ENCODE measurements at places on chromosomes 7 and 10.

GRCh38 chr10:117936141-117936540 is 110.6 kb downstream of the RAB11FIP2 start:
- peak; percentile 14 for DNase-seq

DNA sequence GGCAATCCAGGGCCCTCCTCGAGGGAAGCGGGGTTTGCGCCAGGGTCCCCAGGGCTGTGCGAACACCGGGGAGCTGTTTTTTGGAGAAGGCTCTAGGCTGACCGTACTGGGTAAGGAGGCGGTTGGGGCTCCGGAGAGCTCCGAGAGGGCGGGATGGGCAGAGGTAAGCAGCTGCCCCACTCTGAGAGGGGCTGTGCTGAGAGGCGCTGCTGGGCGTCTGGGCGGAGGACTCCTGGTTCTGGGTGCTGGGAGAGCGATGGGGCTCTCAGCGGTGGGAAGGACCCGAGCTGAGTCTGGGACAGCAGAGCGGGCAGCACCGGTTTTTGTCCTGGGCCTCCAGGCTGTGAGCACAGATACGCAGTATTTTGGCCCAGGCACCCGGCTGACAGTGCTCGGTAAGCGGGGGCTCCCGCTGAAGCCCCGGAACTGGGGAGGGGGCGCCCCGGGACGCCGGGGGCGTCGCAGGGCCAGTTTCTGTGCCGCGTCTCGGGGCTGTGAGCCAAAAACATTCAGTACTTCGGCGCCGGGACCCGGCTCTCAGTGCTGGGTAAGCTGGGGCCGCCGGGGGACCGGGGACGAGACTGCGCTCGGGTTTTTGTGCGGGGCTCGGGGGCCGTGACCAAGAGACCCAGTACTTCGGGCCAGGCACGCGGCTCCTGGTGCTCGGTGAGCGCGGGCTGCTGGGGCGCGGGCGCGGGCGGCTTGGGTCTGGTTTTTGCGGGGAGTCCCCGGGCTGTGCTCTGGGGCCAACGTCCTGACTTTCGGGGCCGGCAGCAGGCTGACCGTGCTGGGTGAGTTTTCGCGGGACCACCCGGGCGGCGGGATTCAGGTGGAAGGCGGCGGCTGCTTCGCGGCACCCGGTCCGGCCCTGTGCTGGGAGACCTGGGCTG is 26.0 kb downstream of the PRSS2 start:
- DNase-seq: peak; percentile 21

GRCh38 chr10:88253-88652 is 39.2 kb upstream of the TUBB8 start:
- DNase-seq: no peak

GRCh38 chr7:102167254-102167653 is 119.4 kb upstream of the SH2B2 start:
- no peak for DNase-seq

- peak; percentile 82 for DNase-seq
Observed at GRCh38 chr7:73715648-73716317, 3.7 kb downstream of the STX1A start.

- DNase-seq: no peak
Observed at GRCh38 chr7:120609136-120609753, 248.7 kb downstream of the TSPAN12 start.

DNA sequence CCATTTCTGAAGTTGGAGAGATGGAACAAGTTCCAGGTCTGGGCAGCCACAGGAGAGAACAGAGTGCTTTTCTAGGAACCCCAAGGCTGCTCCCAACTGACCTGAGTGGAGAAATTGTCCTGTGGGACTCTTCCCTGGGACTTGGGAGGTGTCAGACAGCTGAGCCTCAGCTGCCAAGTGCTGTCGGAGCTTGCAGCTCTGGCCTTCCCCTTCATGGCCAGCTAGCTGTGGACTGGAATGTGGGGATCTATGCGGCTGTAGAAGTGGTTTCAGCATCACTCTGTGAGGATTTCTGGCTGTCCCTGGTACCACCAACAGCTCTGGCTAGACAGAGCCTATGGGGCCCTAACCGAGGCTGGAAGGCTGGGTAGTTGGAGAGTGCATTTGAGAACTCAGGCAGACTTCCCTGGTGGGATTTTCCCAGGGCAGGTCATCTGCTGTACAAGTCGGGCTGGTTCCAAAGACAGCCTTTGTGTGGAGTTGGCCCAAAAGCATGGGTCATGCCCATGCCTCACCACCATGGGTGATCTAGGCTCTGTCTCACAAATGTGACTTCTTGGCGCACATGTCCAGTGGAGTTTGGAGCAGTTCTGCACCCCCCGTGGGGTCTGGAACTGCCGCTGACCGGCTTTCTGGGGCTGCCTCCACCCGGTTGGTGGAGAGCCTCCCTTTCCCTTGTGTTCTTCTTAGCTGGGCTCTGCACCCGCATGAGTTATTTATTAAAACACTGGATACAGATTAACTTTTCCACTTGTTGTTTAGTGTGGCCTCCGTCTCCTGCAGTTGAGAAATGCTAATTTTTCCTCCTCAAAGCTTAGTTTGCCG is 10.9 kb downstream of the SUFU start:
- DNase-seq: no peak

DNA sequence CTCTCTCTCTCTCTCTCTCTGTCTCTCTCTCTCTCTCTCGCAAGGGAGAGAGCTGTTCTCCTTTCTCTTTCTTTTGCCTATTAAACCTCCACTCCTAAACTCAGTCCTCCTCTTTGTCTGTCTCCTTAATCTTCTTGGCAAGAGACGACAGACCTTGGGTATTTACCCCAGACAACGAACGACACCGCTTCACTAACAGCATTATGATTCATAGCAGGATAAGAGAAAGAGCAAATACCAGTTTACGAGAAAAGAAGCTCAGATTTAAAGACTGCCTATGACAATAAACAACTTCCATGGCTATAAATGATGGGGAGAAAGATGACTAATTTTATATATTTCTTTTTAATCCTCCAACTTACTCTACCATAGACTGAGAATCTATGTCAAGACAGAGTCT is 1396.5 kb upstream of the CELF2 start:
- no peak for DNase-seq

GRCh38 chr10:71408436-71409225 is 11.9 kb downstream of the CDH23 start:
- no peak for DNase-seq

GRCh38 chr10:92690211-92690914 is 608 bp downstream of the HHEX start:
- DNase-seq: peak; percentile 86

DNA sequence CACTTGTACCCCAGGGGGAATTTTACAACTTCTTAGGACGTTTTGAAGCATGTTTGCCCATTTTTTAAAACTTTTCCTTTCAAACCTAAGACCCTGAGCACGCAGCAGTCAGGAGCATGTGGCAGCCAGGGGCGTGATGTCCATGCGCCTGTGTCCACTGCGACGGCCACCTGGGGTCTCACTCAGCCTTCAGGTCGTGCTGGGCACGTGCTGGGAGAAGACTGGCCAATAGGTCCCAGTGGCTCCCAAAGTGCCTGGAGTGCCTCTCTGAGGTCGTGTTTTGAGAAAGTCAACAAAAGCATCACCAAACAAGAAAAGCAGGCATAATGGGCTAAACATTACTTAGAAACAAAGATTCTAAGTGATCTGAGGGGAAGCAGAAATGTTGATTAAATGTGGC is 14.8 kb downstream of the LRRC27 start:
- DNase-seq: no peak

GRCh38 chr7:67803789-67804188 is 807.2 kb downstream of the TYW1 start:
- DNase-seq: no peak

GRCh38 chr7:70699271-70699670 is 432.7 kb upstream of the GALNT17 start:
- no peak for DNase-seq

DNA sequence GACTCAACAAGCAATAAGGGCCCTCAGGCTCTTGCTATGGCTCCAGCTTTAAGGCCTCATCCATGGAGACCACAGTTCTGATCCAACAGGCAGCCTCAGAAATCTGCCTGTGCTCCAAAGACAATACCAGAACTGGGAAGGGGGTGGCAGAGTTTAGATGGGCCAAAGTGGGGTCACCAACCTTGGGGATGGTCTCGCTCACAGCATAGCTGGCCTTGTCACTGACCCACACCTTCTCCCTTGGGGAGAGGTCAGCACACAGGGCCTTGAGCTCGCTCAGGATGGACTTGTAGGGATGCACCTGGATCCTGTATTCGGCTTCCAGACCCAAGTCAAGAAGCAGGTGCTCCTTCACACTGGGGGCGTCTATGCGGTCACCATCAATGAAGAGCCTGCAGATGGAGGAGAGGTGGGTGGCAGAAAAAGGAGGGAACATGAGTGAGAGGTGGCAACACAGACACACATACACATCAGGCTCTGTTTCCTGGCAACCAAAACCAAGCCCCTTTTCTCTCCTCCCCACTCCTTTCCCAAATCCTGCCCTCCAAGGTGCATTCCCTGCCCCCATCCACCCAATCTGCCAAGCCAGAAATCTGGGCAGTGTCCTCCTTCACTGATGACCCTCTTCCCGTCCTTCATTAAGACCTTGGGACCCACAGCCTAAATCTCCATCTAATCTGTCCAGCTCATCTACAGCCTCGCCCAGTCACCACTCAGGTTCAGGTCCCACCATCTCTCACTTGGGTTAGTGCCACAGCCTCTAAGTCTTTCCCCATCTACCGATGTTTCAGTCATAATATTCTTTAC is 40.9 kb downstream of the XPNPEP1 start:
- DNase-seq: no peak

- no peak for DNase-seq
Observed at GRCh38 chr10:80529604-80530003, 8.1 kb upstream of the SH2D4B start.

DNA sequence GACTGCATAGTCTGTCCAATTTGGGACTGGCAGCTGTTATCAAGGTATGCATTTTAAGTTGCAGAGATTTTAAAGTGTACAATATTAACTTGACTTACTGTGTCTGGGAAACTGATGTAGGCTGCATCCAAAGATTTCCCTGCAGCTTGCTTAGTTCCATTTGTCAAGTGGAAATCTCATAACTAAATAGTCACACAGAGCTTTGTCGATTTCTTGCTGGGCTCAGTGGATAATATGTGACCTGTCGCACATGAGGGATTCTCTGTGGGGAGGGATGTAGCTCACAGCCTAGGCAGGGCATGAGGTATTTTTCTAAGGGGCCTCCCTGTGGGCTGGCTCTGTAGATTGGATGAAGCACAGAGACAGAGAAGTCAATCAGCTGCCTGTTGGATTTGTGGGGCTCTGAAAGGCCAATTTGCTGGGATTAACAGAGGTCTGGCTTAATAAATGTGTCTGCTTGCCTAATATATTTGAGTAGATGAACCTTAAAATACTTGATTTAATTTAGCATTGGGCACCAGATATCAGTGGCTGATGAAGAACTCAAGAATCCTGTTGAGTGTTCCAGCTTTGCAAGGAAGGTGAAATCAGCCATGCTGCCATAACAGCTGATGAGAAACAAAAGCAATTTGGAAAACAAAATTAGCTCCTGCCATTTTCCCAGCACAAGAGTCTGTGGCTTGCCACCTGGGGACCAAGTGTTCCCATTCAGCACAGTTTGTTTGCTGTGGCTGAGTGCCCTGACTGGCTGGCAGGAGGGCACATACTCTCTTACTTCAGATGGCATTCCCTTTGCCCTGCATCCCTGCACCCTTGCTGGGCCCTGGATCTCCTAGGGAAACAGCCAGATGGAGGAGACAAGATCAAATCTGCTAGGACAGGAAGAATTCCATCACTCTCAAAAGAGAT is 598.5 kb downstream of the SORCS3 start:
- DNase-seq: peak; percentile 22

DNA sequence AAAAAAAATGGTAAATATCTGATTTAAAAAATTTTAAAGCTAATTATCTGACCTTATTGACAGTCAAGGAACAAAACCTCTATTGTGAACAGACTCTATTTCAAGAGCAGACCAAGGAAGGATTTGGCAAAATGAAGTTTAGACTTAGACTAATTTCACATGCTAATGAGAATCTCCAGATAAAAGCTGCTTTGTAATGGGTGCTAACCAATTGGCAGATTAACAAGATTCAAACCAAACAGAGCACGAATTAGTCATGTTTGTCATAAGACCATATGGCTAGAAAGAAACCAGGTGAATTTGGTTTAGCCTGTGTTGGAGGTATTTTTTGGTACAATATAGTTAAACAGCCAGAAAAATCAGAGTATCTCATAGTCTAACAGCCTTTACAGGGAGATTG is 429.1 kb upstream of the NFE2L3 start:
- peak; percentile 64 for DNase-seq

- DNase-seq: peak; percentile 64
Observed at GRCh38 chr10:96496281-96496925, 17.3 kb downstream of the TLL2 start.

DNA sequence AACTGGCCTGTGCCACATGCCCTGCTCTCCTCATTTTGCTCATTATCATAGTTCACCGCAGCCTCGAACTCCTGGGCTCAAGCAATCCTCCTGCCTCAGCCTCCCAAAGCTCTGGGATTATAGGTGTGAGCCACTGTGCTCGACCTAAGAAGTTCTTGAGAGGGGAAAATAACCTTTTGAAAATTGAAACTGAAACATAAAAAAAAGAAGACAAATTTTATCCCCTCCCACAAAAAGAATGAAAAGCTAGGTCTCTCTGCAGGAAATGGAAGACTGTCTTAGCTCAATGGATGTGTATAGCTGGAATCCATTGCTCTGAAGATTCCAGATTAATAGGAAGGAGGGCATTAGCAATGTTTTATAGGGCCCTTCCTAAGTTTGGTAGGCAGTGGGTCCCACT is 2.0 kb upstream of the EXOC6 start:
- no peak for DNase-seq

- no peak for DNase-seq
Observed at GRCh38 chr7:83850125-83850524, 201.2 kb upstream of the SEMA3E start.

DNA sequence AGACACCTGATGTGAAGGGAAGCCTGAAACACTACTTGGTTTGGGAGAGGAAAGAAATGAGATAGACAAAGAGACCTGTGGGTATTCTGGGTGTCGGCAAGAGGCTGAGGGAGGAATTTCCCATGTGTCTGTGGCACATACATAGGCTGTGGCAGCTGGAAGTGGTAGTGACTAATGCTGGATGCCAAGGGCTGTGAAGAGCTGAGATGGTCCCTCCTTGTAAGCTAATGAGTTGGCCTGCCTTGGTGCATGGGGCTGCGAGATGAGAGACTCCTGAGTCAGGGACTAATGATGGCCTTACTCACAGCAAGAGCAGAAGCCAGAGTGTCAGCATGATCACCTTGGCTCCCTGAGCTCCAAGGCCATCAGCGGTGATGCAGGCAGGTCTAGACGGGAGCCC is 119.0 kb upstream of the EEPD1 start:
- DNase-seq: peak; percentile 60

DNA sequence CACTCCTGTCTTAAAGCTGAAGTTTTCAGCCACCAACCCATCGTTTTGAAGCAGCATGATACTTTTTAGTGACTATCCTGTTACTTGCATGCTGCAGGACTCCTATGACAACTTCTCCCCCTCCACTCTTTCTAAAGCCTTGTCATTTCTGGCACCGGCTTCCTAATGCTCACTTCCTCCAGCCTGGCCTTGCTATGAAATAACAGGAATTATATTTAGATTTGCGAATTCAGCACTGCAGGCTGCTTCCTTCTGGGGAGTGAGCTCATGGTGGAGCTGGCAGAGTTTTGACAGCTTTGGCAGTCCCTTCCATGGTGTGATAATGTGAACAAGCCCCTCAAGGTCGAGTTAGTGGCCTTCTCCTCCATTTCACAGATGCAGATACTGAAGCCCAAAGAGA is 13.4 kb downstream of the BLNK start:
- no peak for DNase-seq

Measured in astrocyte of the hippocampus (primary cell).